Activated CD4-positive, CD25-positive, alpha-beta regulatory T cell treated with anti-CD3 and anti-CD28 coated beads, Interleukin-2, amount 50 U/mL, for 24 hours (primary cell): ENCODE measurements at places on chromosomes 11 and 22.

GRCh38 chr11:134846328-134847082, 434.5 kb upstream of the B3GAT1 start:
- ATAC-seq = no peak

- no peak for ATAC-seq
Observed at GRCh38 chr22:32531931-32532819, 57.6 kb downstream of the FBXO7 start.

GRCh38 chr11:93034031-93034722, 64.7 kb downstream of the MTNR1B start:
- no peak for ATAC-seq

DNA sequence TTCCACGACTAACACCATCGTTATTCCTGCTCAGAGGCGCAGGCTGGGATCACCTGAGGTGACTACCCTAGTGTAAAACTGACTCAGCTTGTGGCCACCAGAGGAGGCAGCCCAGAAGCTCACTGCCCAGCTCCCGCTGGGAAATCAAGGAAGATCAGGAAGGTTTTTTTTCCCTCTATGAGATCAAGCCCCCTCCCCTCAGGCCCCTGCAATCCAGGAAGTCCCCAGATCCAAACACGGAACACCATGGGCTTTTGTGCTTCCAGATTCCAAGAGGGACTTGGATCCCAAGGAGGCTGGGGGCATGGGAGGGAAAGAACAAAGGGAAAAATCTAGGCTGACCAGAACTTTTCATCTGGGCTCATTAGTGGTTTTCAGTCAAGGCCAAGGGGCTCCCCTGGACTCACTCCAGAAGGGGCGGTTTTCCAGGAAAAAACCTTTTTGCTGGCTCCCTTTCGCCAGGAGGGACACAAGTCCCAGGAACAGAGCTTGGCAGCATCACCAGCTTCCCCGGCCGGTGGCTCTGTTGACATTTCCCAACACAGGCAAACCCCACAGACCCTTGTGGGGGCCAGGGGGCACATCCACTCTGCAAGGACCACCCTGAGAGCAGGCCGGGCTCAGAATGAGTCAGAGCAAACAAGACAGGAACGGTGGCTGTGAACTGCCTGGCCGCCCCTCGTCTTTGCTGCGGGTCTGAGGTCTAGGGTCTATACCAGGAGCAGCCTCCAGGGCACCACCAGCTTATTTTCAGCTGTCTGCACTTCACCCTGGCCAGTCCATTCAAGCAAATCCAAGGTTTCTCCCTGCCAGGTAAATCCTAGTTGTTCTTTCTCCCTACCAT, 36.8 kb downstream of the MYH9 start:
- no peak for ATAC-seq

DNA sequence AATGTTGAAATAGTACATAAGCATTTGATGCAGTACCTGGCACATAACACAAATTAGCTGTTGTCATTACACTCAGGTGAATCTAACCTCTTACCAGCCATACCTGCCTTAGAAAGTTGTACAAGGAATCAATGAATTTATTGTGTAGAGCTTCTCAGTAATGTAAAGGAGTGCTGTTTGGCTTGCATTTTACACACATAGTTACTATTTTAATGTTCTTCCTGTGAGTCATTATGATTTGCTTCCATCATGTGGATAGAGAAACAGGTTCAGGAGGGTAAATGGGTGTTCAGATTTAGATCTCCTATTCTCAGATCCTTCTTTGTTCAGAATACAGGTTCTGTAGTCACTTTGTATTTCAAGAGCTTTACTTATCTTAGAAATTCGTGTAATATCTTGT, 27.6 kb upstream of the RCE1 start:
- no peak for ATAC-seq

DNA sequence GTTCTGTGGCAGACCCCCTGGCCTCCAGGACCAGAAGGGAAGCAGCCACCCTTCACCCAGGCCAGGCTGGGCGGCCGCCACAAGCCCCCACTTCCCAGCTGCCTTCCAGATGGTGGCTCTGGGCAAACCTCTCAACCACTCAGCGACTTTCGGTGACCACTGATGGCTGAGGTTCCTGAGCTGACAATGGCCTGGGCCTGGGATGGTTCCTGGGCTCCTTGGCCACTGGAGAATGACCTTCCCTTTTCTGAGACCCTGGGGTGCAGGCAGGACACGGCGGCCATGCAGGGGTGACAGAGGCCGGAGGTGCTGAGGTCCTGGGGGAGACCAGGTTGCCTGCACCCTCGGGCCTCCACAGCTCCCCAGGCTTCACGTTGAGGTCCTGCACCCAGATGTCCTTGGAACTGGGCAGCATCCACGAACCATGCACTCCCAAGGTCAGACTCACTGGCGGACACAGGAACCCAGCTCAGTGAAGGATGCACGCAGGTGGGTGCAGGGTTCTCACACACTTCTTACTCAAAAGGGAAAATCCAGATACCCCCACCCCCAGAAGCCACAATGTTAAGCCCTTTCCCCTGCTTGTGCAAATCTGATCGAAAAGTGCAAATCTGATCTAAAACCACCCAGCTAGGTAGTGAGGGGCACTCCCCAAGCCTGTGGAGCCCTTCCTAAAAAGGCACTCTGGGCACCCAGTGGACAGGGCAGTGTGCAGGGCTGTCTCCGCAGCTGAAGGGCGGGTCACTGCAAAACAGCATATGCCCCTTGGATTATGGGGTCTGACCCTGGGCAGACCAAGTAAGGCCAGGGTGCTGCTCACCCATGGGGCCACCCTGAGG, 13.9 kb upstream of the PHLDA2 start:
- ATAC-seq = no peak

- no peak for ATAC-seq
Observed at GRCh38 chr11:86914865-86915519, 40.2 kb downstream of the FZD4 start.

GRCh38 chr11:297051-297585, 2.2 kb downstream of the IFITM5 start:
- ATAC-seq = peak; percentile 5

DNA sequence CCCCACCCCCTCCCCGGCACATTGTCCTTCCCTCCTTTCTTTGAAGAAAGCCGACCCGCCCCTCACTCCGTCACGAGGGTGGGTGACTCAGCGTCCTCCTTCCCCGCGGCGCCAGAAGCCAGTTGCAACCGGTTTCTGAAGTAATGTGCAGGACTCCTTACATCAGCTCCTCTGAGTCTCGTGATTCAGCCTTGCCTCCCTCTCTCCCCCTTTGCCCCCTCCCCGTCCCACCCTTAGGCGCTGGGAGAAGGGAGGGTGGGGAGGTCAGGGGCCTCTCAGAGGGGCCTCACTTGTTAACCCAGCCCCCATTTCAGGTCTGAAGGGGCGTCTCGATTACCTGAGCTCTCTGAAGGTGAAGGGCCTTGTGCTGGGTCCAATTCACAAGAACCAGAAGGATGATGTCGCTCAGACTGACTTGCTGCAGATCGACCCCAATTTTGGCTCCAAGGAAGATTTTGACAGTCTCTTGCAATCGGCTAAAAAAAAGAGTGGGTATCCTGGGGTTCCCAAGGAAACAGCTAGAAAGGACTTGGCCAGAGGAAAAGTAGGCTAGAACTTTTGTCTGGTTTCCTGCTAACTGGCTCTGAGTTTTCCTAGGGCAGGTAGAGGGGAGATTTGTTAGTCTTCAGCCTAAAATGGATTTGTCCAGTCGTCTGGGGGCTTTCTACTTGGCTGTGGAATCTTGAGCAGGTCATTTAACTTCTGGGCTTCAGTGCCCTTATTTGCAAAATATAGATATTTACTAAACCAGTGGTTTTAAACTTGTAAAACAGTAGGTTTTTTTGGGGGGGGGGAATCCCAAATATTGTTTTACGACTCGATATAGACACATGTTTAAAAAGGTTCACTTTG, 1.1 kb downstream of the SLC3A2 start:
- ATAC-seq = peak; percentile 73

GRCh38 chr22:20108757-20109230, 7.1 kb upstream of the RANBP1 start:
- ATAC-seq = no peak

DNA sequence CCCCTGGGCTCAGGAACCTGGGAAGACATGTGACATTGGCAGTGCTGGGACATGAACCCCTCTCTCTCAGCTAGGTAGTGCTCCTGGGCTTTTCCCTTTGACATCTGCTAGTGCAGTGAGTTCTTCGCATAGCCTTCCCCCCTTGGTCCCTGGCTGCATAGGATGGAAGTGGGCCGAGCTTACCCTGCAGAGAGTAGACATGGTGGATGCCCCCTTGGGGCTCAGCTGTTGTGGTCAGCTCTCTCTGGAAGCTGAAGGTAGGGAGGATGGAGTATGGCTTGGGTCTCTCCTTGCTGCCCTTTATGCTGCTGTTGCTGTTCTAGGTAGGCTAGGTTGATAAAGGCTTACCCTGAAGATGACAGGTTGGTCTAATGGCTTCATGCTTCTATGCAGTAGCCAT, 92.1 kb downstream of the ZBTB16 start:
- ATAC-seq = no peak

GRCh38 chr11:100546714-100547113, 140.4 kb upstream of the ARHGAP42 start:
- no peak for ATAC-seq

DNA sequence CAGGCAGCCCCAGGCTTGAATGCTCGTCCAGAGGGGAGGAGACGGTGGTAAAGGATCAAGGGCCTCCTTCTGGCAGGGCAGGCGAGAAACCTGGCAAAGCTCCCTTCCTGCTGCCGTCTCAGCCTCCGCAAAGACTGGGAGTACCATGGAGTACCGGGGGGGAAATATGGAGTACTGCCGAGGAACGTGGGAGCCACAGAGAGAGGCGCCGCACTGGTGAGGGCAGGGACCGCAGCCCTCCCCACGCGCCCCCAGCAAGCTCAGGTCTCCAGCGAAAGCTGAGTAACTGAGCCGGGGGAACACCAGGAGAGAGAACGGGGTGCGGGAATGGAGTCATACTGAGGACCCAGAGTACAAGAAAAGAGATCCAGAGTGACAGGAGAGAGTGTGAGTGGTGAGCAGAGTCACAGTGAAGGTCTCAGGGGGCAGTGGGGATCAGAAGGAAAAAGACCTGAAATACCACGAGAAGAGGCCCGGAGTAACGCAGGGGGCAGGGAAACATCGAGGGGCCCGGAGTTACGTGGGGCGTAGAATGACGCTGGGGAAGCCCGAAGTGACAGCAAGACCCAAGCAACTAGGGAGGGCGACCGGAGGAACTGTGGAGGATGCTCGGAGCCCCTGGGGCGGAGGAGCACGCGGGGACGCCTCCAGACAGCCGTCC, 740 bp downstream of the EML3 start:
- peak; percentile 36 for ATAC-seq

GRCh38 chr11:109644152-109644551, 222.2 kb downstream of the C11orf87 start:
- ATAC-seq = no peak

GRCh38 chr22:39631381-39632286, 61.1 kb downstream of the CACNA1I start:
- ATAC-seq = no peak

- ATAC-seq = peak; percentile 37
Observed at GRCh38 chr11:35389897-35390465, 29.4 kb downstream of the SLC1A2 start.

- no peak for ATAC-seq
Observed at GRCh38 chr11:75931124-75931523, 116.1 kb downstream of the UVRAG start.

GRCh38 chr11:63868399-63869064, 29.6 kb downstream of the MARK2 start:
- ATAC-seq = no peak

- no peak for ATAC-seq
Observed at GRCh38 chr11:97687111-97687510, 1297.3 kb downstream of the JRKL start.

DNA sequence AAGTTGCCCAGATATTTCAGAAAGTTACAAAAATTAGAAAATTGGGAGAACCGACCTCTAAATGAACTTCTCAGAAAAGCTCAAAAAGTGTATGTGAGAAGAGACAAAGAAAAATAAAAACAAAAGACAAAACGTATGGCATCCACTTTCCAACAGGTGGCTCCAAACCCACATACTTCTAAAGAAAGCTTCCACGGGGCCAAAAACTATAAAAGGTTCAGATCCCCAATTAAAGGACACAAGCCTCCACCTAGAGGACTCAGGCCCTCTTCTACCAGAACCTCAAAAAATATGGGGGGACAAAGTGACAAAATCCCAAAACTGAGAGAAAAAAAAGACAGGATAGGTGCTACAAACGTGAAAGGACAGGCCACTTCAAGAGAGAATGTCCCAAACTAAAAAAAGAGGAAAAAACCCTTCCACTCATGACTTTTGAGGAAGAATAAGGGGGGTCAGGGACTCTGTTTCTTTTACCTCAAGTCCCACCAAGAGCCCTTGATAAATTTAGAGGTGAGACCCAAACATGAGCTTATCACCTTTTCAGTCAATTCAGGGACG, 8.8 kb downstream of the SCGB2A1 start:
- no peak for ATAC-seq

GRCh38 chr11:77193911-77194830, 66.1 kb downstream of the MYO7A start:
- ATAC-seq = no peak

DNA sequence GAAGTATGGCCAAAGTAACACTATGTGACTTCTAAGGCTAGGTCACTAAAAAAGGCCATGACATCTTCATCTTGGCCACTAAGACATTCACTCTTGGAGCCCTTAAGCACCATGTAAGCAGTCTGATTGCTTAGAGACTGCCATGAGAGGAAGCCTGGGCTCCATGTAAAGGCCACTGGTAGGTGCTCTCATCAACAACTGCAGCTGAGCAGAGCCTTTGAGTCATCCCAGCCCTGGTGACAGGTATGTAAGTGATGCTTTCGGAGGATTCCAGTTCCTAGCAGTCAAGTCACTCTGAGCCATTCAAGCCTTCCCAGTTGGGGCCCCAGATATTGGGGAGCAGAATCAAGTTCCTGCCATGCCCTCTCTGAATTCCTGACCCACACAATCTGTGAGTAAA, 26.2 kb downstream of the GAB2 start:
- no peak for ATAC-seq

GRCh38 chr11:130295657-130296056, 19.1 kb downstream of the ZBTB44 start:
- no peak for ATAC-seq

- ATAC-seq = no peak
Observed at GRCh38 chr11:25211635-25212254, 714.9 kb downstream of the LUZP2 start.

DNA sequence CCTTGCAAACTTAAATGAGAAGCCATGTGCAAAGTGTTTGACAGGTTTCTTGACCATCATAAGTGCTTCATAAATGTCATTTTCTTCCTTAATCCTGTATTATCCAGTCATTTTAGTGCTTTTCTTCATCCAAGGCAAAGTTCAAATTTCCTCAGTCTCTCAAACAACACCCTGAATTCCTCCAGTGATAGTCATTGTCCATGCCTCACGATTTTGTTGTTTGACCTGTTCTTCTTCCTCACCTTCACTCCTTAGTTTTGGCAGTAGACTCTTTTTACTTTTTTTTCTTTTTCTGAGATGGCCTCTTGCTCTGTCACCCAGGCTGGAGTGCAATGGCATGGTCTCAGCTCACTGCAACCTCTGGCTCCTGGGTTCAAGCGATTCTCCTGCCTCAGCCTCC, 1257.3 kb downstream of the FAM181B start:
- no peak for ATAC-seq

DNA sequence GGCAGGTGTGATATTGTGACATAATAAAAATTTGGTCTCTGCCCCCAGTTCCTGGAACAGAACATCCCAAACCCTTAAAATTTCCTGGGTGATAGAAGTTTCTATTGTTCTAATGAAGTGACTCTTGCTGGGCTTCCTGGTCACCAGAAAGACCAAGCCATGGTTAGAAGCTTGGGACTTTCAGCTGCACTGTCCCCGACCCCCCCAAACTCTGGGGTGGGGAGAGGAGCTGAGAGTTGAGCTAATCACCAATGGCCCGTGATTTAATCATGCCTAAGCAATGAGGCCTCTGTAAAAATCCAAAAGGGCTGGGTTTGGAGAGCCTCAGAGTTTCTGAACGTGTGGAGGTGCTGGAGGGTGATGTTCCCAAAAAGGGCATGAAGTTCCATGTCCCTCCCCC, 54.8 kb upstream of the FTH1 start:
- no peak for ATAC-seq
